ENCODE measurements at places on chromosomes 1 and 21.

GRCh38 chr1:95071539-95071938, 1.2 kb downstream of the ALG14 start:
- no peak for DNase-seq

DNA sequence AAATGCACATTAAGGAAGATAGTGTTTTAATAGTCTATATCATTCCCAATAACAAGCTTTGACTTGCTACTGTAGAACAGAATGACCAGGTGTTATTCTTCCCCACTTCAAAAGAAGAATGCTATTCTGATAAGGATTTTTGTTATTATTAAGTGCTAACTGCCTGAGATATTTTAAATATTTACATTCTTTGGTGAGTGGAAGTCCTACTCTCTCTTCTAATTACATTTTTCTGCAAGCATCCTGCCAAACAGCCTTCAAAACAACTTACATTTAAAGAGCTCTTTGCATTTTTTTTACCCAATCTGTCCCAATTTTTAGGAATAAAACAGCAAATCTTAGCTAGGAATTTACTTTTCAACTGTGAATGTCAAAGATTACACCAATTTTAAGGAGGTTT, 23.5 kb upstream of the SYDE2 start:
- DNase-seq = no peak

DNA sequence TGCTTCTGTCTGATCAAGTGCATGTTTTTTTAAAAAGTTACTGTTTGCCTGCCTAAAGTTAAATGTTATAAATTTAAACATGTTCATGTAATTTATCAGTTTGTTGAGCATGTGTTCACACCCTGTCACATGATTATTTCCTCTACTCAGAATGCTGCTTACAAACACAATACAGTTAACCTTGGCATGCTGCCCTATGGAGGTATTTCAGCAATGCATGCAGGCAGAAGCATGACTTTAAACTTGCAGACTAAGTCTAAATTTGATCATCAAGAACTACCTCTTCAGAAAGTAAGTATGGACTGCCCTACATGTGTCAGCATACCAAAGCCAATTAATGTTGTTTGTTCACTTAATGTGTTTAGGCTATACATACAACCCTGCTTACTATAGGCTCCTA, 161.6 kb downstream of the LRRC40 start:
- no peak for DNase-seq

DNA sequence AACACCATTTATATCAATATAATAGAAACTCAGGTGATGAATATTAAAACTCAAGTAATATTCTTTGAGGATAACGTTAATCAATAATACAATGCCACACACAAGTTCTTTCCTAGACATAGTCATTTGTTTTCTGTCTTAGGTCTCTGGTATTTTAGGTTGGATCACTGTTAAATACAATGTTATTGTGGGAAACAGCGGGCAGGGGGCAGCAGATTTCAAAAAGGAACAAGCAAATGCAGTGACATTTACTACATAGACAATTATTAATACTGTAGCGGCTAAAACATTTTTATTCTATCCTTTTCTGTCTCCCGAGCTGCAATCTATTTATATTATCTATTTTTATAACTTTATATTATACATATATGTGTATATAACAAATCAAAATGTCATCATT, 186.4 kb upstream of the ZNHIT6 start:
- peak; percentile 7 for DNase-seq

DNA sequence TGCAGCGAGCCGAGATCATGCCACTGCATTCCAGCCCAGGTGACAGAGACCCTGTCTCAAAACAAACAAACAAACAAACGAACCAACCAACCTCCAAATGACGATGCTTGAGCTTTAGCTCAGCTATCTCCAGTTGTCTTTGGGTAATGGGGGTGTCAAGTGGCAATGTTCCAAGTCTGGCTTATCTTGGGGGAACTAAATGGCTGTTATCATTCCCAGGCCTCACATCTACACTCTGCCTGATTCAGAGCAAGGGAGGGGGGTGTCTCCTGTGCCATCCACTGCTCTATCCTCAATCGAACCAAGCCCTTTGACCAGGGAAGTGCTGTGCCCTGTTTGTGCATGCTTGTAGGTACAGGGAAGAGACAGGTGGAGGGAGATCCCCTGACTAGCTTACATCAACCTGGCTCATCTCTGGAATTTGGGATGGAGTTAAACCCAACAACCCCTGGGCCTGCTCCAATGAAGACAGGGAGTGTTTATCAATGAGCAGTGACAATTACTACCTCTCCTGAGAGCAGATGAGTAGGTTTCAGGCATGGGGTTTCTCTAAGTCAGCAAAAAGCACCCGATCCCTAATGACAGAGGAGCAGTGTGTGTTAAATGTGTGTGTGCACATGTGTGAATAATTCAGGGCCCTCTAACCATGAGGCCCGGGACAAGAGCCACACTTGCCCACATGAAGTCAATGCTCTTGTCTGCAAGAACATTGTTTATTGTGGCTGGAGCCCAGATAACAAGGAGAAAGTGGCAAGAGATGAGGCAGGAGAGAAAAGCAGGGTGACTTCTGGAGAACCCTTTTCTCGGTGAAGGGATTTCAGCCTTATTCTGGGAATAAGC, 20.3 kb upstream of the IL6R start:
- DNase-seq = no peak

GRCh38 chr1:67713057-67713846, 28.3 kb downstream of the GADD45A start:
- no peak for DNase-seq

DNA sequence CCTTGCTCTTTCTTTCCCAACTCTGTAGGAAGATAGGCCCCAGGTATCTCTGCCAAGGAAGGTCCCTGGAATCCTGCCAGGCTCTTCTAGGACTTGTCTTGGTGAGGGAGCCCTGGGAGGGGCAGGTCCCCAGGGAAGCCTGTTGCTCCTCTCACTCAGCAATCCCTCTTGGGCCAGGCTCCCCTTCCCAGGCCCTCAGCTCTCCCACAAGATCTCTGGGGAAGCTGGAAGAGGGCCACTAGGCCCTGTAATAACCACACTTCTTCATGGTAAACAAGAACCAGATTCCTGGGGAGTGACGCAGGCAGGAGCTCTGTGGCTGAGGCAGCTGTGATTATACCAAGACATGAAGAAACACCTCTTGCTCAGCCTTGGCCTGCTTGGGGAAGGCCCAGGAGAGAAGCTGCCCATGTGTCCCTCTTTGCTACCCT, 9.9 kb upstream of the MAPKAPK2 start:
- no peak for DNase-seq

GRCh38 chr1:6867729-6868659, 82.7 kb downstream of the CAMTA1 start:
- no peak for DNase-seq

DNA sequence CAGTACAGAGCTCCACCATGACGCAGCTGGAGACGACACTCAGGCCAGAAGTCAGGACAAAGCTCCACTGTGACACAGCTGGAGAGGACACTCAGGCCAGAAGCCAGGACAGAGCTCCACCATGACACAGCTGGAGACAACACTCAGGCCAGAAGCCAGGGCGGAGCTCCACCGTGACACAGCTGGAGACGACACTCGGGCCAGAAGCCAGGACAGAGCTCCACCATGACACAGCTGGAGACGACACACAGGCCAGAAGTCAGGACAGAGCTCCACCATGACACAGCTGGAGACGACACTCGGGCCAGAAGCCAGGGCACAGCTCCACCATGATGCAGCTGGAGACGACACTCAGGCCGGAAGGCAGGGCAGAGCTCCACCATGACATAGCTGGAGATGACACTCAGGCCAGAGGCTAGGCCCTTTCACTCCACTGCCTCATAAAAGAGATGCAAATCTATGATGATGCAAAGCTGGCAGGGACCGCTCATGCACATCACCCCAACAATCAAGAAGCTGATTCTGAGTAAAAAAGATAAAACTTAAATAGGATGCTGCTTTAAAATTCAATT, 13.6 kb upstream of the OR2B11 start:
- DNase-seq = no peak

GRCh38 chr1:154406572-154406879, 1.4 kb downstream of the IL6R start:
- DNase-seq = no peak

DNA sequence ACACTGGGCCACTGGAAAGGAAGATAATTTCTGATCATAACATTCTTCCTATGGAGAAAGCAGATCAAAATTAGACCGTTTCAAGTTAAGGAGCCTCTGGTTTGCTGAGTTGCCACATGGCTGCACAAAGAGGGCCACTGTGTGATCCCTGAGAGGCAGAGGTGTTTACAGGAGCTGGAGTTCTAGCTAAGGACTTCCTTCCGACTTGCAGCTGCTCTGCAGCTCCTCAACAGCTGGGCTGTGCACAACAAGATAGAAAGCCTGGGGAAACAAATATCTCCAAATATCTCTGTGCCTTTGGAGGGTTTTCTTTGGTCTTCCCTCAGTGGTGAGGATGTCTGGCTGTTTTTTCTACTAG, 26.8 kb downstream of the GADD45A start:
- no peak for DNase-seq

DNA sequence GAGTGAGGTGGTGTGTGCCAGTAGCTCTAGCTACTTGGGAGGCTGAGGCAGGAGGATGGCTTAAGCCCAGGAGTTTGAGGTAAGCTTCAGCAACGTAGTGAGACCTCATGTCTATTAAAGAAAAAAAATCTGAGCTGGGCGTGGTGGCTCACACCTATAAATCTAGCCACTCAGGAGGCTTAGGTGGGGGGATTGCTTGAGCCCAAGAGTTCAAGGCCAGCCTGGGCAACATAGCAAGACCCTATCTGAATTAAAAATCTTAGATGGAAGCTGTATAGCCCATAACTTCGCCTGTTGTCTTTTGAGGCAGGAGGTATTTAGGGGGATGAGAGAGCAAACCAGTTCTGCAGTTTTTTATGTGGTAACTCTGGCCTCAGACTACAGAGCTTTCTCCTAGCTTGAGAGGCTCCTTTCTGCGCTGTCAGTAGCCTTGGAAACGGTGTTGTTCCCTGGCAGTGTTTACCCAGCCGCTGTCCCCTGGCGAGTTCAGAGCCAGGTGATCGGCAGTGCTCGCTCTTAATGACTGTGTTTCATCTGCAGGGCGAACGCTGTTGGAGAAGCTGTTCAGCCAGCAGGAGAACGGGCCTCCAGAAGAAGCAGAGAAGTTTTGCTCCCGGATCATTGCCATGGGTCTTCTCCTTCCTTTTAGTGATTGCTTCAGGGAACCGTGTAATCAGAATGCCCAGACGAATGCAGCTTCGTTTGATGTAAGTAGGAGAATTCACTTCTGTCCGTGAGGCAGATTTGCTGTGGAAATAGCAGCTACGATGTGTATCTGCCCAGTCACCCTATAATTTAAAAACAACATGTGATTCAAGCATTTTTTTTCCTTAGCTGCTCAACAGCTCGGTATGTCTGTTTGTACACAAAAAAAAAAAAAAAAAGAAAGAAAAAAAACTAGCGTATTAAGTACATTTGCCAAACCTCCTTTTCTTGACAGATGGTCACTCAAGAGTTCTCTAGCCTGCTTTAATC, 31.2 kb downstream of the FMN2 start:
- DNase-seq = no peak

GRCh38 chr1:81233591-81233990, 567.1 kb upstream of the ADGRL2 start:
- DNase-seq = no peak

DNA sequence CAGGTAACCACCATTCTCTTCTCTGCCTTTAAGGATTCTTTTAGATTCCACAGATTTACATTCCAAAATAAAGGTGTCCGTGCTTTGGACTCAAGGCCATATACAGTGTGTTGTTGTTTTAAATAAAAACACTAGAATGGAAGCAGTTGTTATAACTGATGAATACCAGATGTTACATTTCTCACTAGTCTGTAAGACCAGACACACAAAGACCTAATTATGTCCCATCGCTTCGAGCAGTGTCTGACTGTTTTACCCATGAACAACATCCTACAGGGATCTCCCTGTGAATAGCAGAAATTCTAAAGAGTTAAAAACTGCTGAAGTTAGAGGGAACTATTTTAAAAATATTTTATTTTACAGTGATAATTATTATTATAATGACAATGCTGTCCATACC, 574.7 kb upstream of the ZP4 start:
- no peak for DNase-seq

GRCh38 chr1:117371441-117372151, 4.3 kb downstream of the MAN1A2 start:
- no peak for DNase-seq

DNA sequence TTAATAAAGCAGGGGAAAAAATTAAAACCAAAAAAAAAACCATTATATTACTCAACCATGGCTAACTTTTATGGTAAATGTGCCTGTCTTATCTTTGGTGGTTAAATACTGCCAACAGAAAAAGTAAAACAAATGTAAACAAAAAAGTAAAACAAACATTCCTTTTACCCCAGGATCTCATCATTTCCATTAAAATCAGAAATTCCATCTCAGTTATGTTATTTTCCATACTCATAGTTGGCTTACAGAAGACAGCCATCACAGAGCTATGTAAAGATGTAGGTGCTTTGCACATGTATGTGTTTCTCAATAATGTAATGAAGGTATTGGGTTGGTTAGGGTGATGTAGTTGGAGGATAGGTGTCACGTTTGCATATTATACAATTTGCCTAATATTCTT, 185.0 kb downstream of the KCNK2 start:
- DNase-seq = no peak

DNA sequence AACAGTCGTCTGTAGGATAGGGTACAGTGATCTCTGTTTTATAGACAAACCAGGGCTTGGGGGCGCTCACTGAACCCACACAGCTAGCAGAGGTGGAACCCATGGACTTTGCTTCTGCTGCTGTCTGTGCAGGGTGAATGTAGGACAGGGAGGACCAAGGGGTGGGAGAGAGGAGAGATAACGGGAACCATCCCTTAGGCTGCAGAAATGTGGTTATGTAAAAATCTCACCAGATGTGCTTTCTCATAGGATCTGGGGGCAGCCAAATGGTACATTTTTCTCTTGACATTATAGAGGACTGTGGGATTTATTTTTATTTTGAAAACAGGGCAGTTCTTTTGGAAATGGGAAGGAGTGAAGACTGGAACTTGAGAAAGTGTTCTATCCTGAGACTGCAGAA, 8.7 kb downstream of the NFASC start:
- DNase-seq = no peak

DNA sequence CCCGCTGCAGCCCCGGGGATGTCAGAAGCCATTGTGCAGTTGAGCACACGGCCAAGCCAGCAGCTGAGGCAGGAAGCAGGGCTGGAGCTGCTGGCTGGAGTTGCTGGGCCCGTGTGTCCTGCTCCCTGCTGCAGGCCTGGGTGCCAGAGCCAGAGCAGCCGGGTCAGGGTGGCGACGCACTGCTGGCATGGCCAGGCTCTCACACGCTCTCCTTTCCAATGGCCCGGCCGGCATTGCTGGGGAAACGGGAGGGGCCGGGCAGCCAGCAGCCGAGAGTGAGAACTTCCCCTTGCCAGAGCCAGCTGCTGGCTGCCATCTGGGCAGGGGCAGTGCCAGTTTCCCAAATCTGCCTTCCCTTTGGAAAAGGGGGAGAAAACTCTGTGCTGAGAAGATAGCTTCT, 82.4 kb upstream of the PROX1 start:
- peak; percentile 34 for DNase-seq
